GM12864 (cell line): ENCODE measurements at places on chromosomes 2 and 18.

DNA sequence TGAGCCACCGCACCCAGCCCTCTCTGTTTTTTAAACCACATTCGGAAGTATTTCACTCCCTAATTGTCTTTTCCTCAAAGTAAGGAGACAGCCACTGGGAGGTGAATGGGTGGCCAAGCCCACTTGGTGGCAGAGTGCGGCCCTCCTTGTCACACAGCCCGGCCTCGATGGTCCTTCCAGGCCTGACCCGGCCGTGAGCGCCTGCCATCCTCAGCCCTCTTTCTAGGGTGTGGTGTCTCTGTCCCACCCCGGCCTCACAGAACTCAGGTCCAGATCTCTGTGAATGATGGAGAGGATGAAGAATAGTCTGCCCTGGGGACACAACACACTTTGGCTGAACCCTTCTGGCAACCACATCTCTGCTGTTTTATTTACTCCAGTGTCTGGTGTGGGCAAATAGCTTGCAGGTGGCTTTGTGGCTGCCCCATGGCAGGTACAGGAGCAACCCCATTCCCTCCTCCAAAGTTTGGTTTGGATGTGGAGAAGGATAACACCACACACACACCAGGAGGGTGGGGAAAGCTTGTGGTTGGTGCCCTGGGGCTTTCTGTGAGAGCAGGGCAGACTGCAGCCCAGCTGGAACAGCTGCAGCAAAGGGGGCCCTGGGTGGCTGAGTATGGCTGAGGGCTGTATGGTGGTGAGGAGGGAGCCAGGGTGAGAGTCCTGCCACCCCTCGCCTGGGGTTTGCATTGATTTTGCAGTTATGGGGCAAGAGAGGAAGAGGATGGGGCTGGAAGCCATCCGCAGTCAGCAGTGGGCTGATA lies 88.6 kb downstream of the FAM168B start:
- no peak for DNase-seq

DNA sequence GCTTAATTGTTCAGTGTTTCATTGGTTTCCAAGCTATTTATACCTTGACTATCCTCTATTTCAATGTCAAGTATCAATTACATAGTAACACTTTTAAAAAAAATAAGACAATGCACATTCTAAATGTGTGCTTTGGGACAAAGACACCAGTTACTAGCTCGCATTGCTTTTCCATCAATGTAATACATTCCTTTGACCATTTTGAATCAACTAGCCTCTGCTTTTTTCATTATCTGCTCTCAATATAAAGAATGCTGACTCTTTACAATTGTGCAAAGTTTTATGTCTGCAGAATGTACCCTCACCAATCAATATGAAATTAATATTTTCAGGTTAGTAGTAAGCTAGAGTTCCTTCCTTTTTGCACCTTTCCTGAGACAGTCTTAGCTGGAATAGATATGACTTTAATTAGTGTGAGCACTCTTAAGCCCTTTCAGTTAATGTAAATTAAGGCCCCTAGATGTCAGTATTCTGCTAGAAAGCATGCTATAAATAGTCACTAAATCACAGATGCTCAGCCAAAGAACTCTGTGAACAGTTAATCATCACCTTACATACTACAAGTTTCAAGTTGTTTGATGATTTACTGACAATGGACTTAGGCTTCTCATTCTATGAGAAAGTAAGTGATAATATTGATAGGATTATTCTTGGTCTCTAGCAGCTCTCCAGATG lies 413.6 kb downstream of the PTH2R start:
- no peak for DNase-seq

DNA sequence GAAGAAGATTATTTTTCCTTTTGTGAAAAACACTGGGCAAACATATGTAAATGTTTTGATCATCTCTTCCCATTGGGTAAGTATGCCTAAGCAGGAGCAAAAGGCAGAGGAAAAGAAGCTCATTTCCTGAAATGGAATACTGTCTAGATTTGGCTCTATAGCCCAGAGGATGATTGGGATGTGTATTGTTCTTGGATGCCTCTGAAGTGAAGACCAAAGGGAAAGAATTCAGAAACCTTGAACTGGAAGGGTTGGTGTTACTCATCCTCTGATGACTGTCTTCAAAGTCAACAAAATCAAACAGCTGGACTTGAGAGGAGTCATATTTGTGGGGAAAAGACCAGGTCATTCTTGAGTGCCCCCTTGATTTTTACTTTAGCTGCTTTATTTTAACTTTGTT lies 112.6 kb upstream of the NT5C1B start:
- DNase-seq: no peak

GRCh38 chr2:230665263-230665691 lies 47.4 kb upstream of the CAB39 start:
- no peak for DNase-seq

DNA sequence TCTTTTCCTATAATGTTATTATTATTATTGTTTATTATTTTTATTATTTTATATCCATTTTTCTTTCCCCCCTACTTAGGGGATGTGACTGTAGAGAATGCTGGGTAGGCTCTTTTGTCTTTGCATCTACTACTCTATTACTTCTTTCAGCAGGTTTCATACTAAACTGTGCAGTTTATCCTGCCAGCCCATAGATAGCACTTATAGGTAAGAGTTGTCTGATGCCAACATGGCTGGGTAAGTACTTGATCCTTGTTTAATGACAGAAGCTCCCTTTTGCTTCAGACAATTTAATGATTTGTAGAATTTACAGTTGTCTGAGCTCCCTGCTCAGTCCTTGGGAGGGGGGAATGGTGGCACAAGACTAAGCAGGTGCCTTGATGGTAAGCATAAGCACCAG lies 262.9 kb upstream of the CDH2 start:
- no peak for DNase-seq

- DNase-seq: no peak
Measured at GRCh38 chr18:3332376-3332775, 70.4 kb downstream of the MYL12B start.

GRCh38 chr18:12751891-12752290 lies 49.0 kb downstream of the PSMG2 start:
- DNase-seq: no peak
